ENCODE measurements at places on chromosomes 1 and 21.

- no peak for DNase-seq
Observed at GRCh38 chr21:40684726-40685125, 162.2 kb downstream of the DSCAM start.

GRCh38 chr1:7852804-7853683 lies at the start of gene UTS2:
UTS2 (minus strand) TSS chr1:7853065; CDS start chr1:7853003, 62 bp downstream.
- no peak for DNase-seq

DNA sequence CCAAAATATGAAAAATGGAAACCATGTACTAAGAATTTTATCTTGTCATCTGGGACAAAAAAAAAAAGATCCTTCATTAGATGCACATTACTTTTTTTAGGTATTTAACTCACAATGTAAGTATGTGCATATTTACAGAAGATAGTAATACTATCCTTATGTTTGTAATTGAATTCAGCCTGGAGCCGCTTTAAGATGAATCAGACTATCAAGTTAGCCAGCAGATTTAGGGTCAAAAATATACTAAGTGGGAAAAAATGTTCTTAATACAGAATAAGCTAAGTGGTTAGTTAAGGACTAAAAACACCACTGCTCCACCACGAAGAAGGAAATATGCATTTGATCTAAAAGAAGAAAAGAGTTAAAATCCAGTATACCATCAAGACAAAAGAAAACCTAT lies 49.1 kb downstream of the DSCAM start:
- no peak for DNase-seq

GRCh38 chr1:193553564-193553963 lies 367.2 kb upstream of the B3GALT2 start:
- DNase-seq, result no peak

- no peak for DNase-seq
Observed at GRCh38 chr1:14994841-14995437, 158.6 kb upstream of the TMEM51 start.

DNA sequence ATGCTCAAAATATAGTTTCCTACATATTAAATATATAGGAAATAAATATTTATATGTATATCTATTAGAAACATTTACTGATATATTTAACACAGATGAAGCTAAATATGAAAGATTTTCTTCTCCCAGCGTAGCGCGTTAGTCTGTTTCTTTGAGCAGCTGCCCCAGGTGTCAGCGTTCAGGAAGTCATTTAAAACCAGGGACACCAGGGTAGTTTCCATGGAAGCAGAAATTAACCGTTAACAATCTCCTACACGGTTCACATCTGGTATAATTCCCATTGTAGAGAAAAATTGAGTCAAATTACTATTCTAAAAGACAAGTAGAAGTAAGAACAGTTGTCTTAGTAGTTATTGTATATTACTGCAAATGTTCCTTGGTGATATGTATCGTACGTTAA lies 1443.7 kb downstream of the MRPL39 start:
- DNase-seq, result no peak

- DNase-seq, result no peak
Observed at GRCh38 chr1:63670164-63670563, 77.0 kb downstream of the PGM1 start.

GRCh38 chr1:20932437-20932977 lies 145.4 kb upstream of the HP1BP3 start:
- DNase-seq, result no peak

DNA sequence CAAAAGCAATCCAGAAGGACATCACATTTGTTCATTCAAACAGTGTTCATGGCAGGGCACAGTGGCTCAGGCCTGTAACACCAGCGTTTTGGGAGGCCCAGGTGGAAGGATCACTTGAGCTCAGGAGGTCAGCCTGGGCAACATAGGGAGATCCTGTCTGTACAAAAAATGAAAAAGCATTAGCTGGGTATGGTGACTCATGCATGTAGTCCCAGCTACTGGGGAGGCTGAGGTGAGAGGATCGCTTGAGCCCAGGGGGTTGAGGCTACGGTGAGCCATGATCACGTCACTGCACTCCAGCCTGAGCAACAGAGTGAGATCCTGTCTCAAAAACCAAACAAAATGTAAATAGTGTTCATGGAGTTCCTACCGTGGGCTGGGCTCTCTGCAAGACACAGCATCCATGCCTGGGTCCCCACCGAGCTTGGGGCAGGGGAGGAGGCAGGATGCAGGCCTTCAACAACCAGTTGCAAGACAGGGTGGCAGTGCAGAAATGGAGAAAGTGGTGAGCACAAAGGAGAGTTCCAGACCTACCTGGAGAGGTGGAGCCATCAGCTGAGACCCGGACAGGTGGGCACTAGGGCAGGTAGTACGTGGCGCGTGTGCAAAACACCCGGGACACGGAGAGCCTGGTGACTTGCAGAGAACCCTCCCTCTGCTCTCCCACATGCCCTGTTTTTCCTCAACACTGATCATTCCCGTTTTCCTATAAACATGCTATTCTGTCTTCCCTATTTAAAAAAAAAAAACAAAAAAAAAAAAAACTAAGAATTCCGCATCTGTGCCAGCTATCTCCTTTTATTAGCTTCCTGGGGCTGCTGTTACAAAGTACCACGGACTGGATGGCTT lies 138.9 kb downstream of the TOMM20 start:
- no peak for DNase-seq
